ENCODE measurements at places on chromosomes 6 and 20. TPM values are rescaled to one million over a fixed set of nuclear protein-coding genes. Genes with fewer than 3 reads are reported as not detected.

Gene FAXC
- not detected for total RNA-seq

Gene ASIP
- 0.96 TPM for total RNA-seq

Gene EYS
- total RNA-seq, result not detected

Gene CYP39A1
- total RNA-seq, result 1.6 TPM

DNA sequence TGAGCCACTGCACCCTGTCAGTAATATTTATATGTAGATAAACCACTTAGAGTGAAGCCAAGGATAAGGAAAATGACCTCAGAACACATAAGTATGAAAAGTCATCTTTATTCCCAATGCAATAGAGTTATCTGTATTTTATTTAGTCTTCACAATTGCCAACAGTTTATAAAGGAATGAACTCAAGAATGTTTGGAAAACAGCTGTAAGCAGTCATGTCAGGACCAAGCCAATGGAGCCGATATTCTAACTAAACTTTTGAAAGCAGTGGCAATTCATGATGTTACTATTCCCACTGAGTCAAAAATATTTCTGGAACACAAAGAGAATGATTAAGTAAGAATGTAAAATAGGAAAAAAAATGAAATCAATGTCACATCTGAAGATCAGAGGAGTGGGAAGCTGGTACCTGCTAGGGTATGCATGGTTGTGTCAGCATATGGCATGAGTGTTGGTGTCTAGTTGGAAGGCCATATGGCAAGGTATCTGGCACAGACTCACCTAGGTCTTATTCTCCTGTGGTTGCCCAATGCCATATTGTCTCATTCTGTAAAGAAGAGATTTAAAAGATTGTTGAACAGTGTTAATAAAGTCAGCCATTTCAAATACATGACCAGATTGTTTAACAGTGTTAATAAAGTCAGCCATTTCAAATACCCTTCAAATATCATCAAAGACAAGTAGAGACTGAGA, 118.2 kb downstream of the ADAT2 start:
- DNase-seq, result no peak

- DNase-seq, result no peak
Observed at GRCh38 chr20:10639077-10639736, 34.6 kb downstream of the JAG1 start.

DNA sequence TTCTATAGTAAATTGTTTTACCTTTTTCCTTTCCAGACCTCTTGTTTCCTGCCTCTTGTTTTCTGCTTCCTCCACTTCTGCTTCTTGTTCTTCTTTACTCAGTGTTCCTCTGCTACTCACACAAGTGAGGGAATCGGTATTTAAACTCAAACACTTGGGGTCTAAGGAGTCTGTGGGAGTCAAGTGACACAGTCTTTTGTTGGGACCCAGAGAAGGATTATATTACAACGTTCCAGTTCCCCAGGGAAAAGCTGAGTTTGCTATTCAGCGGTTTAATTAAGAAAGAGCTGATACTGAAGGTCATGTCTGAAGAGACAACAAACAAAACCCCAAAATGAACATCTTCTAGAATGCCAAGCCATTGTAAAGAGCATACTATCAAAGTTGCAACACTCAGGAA, 107.8 kb upstream of the CITED2 start:
- no peak for DNase-seq

All from breast epithelium (tissue), 4 donors.